ENCODE measurements at places on chromosomes 5 and 9. TPM values are rescaled to one million over a fixed set of nuclear protein-coding genes. Genes with fewer than 3 reads are reported as not detected.

Gene ADAMTSL2
- total RNA-seq = 1.2 TPM

Gene CRB2
- not detected for total RNA-seq

Gene ARSB
- total RNA-seq = 19.9 TPM

Gene SLCO6A1
- not detected for total RNA-seq

Gene SPOUT1
- total RNA-seq = 10.4 TPM

Gene PCDHA11
- 0.28 TPM for total RNA-seq

Gene SPATA6L
- 0.38 TPM for total RNA-seq

Gene RBM27
- total RNA-seq = 21.1 TPM

Gene CTNND2
- not detected for total RNA-seq

Gene TMEM171
- 5.6 TPM for total RNA-seq

Gene HACD4
- total RNA-seq = 3.5 TPM
